EH (cell line): ENCODE measurements at places on chromosomes 5 and 9.

- DNase-seq, result no peak
These were observed 80.9 kb downstream of the KIF4B start for GRCh38 chr5:155094455-155094854.

- no peak for DNase-seq
These were observed 10.9 kb upstream of the SLC25A51 start for GRCh38 chr9:37914701-37915358.

DNA sequence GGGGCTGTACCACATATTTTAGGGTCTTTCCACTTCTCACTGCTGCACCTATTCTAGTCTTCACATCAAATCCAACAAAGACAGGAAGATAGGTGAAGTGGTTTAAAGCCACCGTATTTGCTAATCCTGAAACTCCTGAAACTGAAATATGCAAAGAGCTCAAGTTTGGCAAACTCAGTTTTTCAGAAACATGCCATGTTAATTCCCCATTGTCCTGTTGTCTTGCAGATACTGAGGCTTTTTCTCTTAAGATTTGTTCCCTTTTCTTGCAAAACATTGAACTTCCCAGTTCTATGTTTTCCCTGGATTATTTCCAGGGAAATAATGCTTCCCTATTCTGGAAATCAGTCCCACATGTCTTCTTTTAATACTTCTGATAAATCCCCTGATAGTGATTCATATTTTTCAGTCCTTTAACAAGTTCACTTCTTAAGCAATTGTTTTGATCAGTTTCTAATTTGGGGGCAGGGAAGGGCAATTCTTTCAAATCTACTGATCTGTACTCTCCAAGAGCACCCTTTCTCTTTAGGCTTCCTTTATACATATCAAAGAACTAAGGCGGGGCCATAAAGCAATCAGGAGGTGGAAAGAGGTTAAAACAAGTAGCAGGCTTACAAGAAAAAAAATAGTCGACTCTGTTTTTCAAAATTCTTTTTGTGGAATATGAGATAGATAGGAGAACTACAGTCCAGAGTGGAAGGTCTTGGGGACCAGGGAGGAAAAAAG, 648.5 kb downstream of the BNC2 start:
- peak; percentile 69 for DNase-seq

- peak; percentile 12 for DNase-seq
These were observed 118.0 kb upstream of the ICE1 start for GRCh38 chr5:5304361-5305020.

GRCh38 chr5:172943906-172944305, 15.3 kb upstream of the RPL26L1 start:
- no peak for DNase-seq

DNA sequence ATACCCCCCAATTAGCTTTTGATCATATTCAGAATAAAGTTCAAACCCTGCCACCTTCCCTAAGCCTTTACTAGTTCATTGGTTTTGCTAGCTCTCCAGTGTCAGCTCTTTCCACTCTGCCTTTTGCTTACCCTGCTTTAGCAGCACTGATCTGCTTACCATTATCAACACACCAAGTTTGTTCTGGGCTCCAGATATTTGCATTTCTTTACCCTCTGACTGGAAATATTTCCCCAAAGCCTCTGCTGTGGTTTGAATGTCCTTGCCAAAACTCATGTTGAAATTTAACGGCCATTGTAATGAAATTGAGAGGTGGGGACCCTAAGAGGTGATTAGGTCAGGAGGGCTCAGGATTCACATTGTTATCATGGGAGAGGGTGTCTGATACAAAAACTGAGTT, 99.5 kb downstream of the GCNT1 start:
- DNase-seq, result no peak

- DNase-seq, result peak; percentile 93
These were observed 12.0 kb downstream of the CTNNAL1 start for GRCh38 chr9:109001275-109001676.

DNA sequence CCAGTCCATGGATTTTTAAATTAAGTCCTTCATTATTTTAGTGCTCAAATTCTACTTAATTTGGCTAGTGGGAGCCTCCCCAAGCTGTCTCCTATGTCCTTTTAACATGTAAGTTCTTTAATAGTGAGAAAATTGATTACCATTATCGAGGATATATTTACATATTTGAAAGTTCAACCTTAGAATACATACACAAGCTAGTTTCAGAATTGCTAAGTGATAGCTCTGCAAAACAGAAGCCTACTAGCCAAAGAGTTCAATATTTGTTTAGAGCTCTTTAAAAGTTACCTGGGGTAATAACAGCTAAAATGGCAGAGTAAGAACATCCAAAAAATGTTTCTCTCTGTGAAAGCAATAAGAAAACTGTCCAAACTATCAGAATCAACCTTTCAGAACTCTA, 48.2 kb downstream of the LOX start:
- DNase-seq, result no peak

- DNase-seq, result peak; percentile 73
These were observed 152.2 kb downstream of the NR2F1-AS1 start for GRCh38 chr5:93428868-93429267.

DNA sequence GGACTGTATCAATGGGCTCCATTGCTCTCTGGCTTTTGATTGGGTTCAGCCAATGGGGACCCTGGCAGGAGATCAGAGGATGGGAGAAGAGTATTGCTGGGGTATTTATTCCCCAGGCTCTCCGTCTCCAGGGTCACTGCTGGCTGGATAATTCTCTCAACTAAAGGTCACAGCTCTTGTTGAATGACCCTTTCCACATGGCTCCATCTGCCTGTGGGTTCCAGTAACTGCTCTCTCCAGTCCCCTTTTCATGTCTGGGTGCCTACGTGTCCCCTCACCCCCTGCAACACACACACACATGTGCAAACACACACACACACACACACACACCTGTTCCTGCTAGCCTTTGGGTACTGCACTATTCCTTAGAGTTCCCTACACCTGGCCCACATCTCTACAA, 53.9 kb upstream of the RIC1 start:
- no peak for DNase-seq

DNA sequence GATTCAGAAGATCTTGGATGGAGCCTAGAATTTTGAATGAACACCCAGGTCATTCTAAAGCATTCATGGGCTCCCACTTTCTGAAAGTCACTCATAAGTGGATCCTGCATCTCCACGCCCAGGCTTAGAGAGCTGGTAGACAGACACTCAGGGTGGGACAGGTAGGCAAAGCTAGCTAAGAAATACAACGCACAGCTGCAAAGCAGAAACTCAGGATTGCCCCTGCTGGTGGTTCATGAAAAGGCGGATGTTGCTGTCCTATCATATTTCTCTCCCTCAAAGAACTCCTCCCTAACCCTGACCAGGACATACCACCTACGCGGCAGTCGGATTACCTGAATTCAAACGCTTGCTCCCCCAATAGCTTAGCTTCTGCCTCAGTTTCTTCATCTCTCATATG, 226.5 kb downstream of the GLIS3 start:
- no peak for DNase-seq

GRCh38 chr9:69471433-69471832, 146.4 kb downstream of the ENTREP1 start:
- DNase-seq, result no peak

DNA sequence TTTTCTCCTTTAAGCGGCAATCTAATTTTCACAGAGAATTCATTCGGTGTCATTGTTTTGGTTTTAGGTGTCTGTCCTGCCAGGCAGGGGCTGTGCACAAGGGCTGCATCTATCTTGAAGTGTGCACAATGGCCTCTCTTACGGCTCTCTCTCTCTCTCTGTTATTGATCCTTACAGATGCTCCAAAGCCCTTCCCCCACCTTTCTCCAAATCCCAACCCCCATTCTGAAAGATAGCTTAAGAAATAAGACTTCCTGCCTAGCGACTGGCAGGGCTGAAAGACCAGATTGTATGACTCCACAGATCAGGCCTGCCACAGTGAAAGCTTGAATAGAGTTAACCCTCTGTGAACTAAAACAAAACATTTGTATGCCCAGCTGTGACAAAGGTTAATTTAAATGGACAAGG, 86.5 kb upstream of the NR5A1 start:
- DNase-seq, result peak; percentile 9

DNA sequence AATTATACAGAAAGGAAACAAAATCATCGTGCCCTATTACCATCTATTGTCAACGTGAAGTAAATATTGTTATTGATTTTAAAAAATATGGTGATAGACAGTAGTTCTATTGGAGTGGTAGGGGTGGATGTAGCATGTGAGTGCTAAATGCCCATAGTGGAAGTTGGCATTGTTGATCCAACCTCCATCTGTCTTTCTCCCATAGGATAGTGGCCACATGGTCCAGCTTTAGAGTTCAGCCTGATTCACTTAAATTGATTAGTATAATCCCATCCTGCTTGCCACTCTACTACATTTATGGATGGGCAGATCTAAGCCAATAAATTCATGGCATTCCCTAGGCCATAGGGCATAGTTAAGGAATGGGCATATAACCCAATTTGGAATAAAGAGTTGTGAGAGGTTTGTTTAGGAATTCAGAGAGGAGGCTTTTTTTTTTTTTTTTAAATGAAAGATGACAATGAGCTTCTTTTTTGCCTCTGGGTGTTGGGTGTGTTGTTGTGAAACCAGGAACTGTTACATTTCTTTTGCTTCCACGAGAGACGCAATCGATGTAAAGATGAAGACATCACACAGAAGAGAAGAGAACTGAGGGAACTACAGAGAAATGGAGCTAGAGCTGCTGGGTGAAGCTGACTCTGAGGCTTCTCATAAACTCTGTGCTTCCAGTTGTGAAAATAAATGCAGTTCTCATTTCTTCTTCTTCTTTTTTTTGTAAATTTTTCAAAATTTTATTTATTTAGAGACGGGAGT, 12.5 kb upstream of the CHD1 start:
- no peak for DNase-seq

- DNase-seq, result peak; percentile 72
These were observed 83.5 kb downstream of the PDE4D start for GRCh38 chr5:59810041-59810440.

- DNase-seq, result peak; percentile 87
These were observed 26.2 kb upstream of the HSPA9 start for GRCh38 chr5:138601444-138601843.

DNA sequence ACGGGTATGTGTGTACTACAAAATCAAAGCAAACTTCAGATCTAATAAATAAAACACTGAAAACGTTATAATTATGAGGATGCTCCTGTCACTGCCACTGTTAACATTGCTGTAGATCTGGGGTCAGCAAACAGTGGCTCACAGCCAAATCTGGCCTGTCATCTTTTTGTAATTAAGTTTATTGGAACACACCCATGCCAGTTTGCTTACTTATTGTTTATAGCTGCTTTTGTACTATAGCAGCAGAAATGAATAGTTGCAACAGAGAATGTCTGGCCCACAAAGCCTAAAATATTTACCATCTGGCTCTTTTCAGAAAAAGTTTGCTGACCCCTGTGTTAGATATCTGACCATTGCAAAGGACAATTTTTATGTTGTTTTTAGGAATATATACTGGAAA, 32.1 kb downstream of the PRRC1 start:
- peak; percentile 9 for DNase-seq

DNA sequence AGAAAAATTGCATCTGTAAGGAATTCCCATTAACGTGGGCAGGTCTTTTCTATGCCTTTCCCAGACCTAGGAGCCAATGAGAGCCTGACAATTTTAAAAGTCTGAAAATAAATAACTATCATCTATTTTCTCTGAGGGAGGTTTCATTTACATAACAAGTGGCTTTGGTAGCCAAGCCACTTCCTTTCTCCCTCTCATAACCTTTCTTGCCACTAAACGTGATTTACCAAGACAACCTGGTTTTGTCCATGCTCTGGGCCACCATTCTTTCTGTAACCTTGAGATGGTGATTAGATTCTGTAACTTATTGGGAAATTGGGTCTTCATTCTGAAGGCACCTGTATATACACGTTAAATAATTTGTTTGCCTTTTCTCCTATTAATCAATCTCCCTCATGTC, 1046.9 kb downstream of the CDH12 start:
- DNase-seq, result no peak

DNA sequence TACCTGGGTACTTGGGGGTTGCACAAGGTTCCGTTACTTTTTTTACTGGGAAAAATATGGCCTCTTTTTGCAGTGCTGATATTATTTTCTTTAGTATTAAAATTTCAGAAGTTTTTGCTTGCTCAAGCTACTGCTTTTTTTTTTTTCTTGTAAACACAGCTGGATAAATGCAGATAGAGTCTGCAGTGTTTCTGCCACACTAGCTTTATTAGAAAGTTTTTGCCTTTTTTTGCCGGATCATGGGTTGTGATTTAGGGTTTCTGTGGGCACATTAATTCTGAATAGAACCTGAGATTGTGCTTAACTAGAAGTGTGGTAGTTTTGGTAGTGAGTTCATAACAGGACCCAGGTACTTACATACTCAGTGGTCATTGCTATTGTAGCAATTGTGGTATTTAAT, 19.9 kb downstream of the KIAA1958 start:
- DNase-seq, result no peak

- DNase-seq, result peak; percentile 58
These were observed 136.7 kb downstream of the CAVIN4 start for GRCh38 chr9:100714372-100715099.

DNA sequence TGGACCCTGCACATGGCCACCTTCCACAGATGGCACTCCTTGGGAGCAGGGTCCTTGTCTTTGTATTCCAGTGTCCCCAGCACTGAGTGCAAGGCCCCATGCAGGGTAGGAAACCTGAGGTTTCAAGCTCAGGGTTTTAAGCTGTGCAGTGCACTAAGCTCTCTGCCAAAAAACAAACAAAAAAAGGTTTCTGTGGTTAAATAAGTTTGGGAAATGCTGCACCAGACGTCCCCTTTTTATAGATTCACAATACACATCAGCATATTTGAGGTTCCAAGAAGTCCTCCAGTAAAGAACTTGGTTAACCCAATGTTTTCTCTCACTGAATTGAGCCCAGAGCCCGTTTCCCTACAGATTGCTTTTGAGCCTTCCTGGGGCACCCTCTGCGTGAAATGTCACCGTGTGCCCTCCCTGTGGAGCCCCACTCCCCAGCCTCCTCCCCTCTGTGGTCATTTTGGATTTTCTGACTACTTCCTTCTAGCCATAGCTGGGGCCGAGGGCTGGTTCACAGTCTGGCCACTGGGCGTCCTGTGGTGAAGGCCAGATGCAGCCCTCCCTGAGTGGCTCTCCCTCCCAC, 17.1 kb downstream of the DELE1 start:
- peak; percentile 69 for DNase-seq

GRCh38 chr5:179866241-179867078, 7.8 kb upstream of the MRNIP start:
- no peak for DNase-seq

DNA sequence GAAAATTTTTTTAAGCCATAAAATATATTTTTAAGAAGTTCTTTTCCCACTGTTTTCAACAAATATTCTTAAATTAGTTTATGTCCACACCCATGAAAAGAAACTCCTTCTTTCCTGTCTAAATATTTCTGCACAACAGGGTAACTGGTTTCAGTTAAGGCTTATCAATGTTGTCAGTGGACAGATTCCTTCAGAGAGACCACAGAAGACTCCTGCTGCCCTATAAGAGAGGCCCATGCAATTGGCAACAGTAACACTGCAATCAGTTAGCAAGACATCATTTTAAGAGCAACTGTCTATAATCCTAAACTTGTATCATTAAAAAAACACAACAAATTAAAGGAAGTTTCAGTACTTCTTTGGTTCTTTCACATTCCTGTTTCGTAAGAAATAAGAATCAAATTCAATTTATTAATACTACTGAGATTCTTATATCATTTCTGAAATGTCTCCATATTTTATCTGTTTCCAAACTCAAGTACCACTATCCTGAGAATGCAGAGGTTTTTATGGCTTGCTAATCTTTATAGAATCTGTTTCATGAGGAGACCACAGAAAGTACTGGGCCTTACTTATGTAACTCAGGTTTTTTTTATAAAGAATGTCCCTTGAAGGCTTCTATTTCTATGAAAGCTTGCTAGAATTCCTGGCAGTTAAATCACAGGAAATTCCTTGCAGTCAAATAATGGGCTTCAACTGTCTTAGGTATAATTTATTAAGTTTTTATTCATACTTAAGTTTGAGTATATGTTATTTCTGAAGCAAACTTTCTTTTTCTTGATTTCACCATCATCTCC, 240.2 kb downstream of the RFX3 start:
- peak; percentile 82 for DNase-seq
